ENCODE measurements at places on chromosomes 4 and X.

GRCh38 chr4:94472056-94472826 is 20.5 kb downstream of the PDLIM5 start:
- peak; percentile 53 for DNase-seq

- peak; percentile 33 for DNase-seq
Measured at GRCh38 chr4:93764639-93765246, 63.8 kb upstream of the ATOH1 start.

DNA sequence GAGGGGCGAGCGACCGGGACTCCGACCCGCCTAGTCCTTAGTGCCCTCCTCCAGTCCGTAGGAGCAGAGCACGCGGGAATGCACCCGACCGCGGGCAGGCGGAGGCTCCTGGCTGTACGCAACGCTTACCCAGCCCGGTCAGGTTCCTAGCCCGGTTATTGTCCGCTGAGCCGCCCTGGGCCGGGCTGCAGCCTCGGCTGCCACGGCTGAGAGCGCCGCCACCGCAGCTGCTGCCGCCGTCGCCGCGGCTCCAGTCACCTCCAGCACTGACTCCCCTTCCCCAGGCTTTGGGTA is at the start of gene AMER1:
AMER1 (minus strand) TSS at position 268 of the 294 bp plus-strand sequence. CDS start 12,422 bp downstream, outside the sequence.
- no peak for DNase-seq

DNA sequence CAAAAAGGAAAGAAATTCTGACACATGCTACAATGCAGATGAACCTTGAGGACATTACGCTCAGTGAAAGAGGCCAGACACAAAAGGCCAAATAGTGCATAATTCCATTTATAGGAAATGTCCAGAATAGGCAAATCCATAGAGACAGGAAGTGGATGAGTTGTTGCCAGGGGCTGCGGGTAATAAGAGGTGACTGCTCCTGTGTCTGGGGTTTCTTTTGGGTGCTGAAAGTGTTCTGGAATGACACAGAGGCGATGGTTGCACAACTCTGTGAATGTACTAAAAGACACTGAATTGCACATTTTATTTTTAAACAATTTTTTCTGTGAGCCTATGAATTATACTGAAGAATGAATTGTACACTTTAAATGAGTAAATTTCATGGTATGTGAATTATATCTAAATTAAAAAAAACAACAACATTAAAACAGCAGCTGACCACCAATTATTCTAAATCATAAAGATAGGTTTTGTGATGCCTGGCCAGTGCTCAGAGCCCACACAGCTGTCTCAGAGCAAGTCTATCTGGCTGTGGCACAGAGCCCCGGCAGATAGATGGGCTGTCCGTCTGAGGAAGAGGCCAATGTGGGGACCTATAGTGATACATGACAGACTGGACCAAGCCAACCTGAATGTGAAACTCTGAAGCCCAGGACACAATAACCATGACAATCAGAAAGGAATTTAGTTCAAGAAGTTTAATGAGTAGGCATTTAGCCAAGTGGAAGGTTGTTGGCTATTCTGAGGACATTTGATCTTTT is 23.5 kb upstream of the IRAK1 start:
- no peak for DNase-seq

DNA sequence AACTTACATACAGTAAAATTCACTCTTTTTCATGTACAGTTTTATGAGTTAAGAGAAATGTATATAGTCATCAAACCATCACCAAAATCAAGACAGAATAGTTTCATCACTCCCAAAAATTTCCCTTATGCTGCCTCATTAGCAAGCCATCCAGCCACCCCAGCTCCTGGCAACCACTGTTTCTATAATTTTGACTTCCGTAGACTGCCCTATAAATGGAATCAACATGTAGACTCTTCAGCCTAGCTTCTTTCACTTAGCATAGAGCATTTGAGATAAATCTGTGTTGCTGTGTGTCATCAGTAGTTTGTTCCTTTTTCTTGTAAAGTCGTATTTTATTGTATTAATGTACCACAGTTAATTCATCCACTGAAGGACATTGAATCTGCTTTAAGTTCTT is 23.2 kb downstream of the HDX start:
- DNase-seq: no peak

- no peak for DNase-seq
Measured at GRCh38 chrX:11439846-11440245, 146.6 kb downstream of the AMELX start.

DNA sequence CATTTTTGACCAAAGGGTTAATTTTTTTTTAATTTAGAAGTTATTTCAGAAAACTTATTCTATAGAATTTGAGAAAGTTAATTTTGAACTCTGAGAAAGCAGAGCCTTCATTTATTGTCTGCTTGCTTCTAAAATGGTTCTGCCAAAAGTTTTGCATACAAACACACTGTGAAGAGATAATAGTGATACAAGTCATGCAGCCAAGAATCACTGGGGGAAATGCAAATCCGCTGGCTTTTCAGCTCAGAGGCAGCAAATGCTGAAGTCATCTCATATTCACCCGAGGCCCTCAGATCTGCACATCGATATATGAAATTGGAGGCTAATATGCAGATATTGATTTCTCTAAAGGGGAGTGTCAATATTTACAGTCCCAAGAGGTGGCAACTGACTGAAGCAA is 186.2 kb downstream of the KIT start:
- DNase-seq: no peak

DNA sequence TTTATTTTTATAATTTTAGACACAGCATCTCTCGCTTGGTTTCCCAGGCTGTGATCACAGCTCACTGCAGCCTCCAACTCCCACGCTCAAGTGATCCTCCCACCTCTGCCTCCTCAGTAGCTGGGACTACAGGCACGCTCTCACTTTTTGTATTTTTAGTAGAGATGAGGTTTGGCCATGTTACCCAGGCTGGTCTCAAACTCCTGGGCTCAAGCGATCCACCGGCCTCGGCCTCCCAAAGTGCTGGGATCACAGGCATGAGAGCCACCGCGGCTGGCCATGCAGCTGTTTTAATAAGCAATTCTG is 39.1 kb downstream of the DHRSX start:
- DNase-seq: no peak

- DNase-seq: peak; percentile 22
Measured at GRCh38 chrX:108270280-108270679, 167.9 kb downstream of the COL4A6 start.

GRCh38 chr4:41432881-41433280 is 105.1 kb upstream of the LIMCH1 start:
- peak; percentile 99 for DNase-seq

DNA sequence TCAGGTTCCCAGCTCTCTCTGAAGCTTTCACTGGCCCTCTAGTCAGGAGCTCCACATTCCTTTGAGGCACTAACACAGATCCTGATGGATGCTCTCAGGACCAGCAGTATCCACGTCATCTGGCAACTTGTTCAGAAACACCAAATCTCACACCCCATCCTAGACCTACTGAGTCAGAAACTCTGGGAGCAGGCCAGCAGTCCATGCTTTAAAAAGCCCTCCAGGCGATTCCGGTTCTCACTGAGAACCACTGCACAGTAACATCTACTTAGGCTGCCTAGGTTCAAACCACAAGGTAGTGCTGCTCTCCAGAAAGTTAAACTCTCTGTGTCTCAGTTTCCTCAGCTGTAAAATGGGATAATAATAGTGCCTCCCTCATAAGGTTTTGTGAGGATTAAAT is 55.3 kb downstream of the CCDC158 start:
- no peak for DNase-seq

GRCh38 chrX:135382260-135382659 is 39.5 kb upstream of the SMIM10L2A start:
- DNase-seq: no peak

DNA sequence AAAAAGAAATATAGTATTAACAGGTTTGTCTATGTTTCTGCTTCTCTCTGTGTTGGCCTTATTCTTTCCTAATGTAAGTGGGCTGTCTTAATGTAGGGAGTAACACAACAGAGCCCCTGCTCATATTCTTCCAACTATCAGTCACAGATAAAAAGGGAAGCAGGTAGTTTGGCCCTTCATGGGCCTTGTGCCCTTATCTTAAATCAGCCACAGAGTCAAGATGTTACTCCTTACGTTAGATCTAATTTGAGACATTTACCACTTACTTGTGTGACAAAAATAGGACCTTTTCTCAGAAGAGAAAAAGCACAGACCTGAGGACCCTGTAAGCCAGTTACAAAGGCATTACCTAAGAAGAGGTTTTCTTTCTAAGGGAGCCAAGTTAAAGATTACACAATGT is 589.0 kb downstream of the GRXCR1 start:
- no peak for DNase-seq

GRCh38 chrX:39445336-39445735 is 644.1 kb downstream of the MID1IP1 start:
- DNase-seq: no peak

- no peak for DNase-seq
Measured at GRCh38 chr4:73541251-73541650, 59.7 kb downstream of the AFM start.

GRCh38 chr4:71470524-71470923 is 131.7 kb downstream of the SLC4A4 start:
- no peak for DNase-seq

DNA sequence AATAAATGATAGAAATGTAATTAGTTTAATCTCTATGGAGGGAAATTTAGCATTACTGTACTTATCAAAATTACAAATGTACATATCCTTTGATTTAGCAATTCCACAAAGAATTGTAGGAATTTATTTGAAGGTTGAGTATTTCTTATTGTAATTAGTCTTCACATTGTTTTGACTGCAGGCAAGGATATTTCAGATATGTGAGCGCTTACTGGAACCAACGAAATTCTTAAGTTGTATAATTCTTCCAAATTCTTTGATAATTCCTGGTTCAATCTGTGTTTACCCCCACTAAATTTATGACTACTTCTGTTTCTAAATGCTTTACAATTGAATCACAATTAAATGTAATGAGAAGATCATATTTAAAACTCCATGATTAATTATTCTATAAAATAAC is 26.9 kb upstream of the WWC2 start:
- DNase-seq: no peak

DNA sequence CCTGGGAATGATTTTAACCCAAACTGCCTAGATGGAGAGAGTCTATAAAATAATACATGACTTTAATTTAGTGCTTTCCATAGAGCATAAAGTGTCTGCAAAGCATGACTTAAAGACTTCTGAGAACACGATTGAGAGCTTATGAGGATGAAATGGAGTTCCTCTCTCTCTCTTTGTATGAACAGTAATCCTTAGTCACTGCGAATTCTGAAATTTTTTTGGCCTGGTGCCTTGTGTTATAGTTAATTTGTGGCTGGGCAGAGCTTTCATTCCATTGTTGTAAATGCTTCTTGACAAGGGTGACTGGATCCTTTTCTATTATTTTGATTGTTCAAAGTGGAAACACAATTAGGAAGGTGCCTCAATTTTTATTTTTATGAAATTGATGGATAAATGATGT is 179.5 kb downstream of the CEP135 start:
- peak; percentile 13 for DNase-seq

DNA sequence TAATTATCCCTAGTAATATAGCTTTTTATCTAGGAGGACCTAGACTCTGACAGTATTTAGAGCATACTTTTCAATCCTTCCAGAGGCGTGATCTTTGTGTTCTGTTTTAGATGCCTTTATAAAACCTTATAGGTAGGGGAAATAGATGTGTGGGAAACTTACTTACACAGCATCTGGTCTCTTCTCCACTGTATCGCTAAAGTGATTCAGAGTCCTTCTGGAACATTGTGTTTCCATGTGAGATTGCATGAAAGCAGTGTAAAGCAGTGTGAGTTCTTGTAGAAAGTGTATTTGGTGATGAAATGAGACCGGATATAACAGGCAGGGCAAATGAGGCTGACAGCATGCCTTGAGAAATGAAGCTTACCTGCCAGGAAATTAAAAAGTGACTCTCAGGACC is 9.5 kb downstream of the GABRB1 start:
- DNase-seq: peak; percentile 4

GRCh38 chr4:111020961-111021360 is 398.1 kb upstream of the PITX2 start:
- DNase-seq: no peak

- DNase-seq: peak; percentile 69
Measured at GRCh38 chrX:100979881-100980607, 10.5 kb downstream of the ARL13A start.

DNA sequence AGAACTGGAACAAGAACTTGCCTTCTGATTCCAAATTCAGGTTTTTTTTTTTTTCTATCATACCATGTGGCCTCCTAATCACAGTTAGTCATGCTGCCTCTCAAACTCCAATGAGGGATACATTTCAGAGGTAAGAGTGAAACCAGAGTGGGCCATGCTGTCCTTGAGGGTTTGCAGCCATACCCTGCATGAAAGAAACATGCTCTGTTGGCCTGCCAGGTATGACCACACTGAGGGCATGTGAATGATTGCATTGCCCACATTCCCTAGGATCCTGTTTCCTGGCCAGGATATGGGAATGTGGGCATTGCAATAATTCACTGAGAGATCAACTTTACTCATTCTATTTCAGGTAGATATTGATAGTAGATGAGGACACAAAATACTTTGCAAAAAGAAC is 56.4 kb upstream of the DDIT4L start:
- DNase-seq: no peak

DNA sequence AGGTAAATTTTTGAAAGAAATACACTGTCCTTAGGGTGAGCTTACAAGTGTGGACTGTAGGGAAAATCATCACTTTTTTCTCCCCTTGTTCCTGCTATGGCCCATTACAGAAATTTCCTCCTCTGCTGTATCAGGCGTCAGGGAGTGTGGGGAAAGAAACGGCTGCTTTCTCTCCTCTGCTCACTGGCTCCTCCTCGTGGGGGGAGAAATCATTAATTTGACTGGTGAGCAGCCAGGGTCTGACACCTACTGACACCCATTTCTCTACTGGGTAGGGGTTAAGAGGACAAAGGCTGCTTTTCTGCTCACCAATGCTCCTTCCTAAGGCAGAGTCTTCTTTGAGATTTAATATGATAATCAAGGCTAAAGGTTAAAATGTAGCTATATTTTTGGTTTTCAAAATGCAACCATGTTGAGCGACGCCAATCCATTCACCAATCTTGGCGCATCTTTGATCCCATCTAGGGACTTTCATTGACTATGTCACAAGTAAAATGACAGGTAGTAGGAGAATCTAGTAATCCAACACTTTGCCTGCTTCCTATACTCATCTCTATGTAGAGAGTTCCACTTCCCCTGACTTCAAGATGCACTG is 25.1 kb downstream of the SETD7 start:
- DNase-seq: no peak

DNA sequence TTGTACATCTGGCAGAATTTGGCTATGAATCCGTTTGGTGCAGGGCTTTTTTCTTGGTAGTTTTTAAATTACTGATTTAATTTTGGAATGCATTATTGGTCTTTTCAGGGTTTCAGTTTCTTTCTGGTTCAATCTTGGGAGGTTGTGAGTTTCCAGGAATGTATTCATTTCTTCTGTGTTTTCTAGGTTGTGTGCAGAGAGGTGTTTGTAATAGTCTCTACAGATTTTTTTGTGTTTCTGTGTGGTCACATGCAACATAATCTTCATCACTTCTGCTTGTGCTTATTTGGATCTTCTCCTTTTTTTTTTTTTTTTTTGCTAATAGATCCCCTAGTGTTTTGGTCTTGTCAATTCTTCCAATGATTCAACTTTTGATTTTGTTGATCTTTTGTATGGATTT is 77.6 kb downstream of the FAAH2 start:
- DNase-seq: no peak

Measured in renal cortical epithelial cell (primary cell).